ENCODE measurements at places on chromosomes 16 and 17.

DNA sequence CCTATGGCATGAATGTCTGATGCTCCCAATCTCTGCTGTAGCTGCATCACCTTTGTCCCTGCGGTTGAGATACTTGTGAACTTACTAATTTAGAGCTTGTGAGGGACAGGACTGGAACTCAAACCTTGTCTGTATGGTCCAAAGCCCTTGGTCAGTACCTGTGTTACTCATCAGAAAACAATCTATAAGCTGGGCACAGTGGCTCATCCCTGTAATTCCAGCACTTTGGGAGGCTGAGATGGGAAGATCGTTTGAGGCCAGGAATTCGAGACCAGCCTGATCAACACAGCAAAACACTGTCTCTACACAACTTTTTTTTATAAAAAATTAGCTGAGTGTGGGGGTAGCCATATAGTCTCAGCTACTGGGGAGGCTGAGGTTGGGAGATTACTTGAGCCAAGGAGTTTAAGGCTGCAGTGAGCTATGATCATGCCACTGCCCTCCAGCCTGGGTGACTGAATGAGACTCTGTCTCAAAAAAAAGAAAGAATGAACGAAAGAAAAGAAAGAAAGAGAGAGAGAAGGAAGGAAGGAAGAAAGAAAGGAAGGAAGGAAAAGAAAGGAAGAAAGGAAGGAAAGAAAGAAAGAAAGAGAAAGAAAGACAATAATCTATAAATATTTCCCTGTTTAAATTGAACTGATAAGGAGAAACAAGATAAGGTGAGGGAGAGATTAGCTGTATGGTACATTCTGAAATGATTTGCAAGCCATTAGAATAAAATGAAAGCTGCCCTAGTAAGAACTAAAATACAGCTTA lies 31.7 kb upstream of the MYH10 start:
- DNase-seq: no peak

- DNase-seq: no peak
These were observed 97.8 kb downstream of the C16orf95 start for GRCh38 chr16:87219287-87219909.

DNA sequence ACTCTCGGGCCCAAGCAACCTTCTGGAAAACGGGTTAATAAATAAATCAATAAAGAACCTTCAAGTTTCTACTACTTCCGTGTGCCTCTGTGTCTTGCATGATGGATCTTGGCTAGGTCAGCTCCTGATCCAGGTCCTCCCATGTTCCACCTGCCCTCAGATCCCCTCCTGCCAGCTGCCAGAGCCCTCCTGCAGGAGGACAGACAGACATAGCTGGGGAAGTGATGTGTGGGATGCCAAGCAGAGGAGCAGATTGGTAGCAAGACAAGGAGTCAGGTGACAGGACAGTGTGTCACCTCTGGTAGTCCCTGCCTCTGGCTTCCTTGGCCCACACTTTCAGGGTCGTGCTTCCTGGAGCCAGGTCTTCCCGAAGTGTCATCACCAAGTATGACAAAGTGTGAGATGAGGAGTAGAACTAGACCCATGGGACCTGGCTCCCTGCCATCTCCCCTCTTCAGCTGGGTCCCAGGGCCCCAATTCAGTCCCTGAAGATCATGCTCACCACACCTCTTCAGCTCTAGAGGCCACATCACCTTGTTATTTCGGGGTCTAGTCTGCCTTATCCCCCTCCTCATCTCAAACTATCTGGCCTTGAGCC lies 1.0 kb upstream of the EPN3 start:
- DNase-seq: no peak

- DNase-seq: no peak
These were observed 426.7 kb upstream of the CDH8 start for GRCh38 chr16:62462971-62463370.

DNA sequence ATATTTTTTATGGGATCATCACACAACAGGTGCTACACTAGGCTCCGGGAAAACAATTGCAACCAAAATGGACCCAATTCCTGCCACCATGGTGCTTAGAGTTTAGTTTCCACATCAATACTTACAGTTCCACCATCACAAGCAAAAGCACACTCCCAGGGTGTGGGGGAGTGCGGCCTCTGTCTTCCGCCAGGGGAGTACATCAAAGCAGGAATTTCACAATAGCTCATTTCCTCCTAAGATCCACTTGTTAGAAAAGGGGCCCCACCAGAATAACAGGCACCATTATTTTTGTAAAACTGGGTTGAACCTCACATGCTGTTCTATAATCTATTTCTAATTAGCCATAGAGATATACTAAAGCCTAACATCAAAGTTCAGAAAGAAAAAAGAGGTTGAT lies 44.3 kb upstream of the PSMD7 start:
- DNase-seq: no peak

GRCh38 chr17:51344532-51344931 lies 84.2 kb downstream of the UTP18 start:
- no peak for DNase-seq

Data from activated CD4-positive, alpha-beta T cell treated with anti-CD3 and anti-CD28 coated beads for 1 hour (primary cell).